Endothelial cell (in vitro differentiated cells): ENCODE measurements at places on chromosomes 13 and 19. TPM values are rescaled to one million over a fixed set of nuclear protein-coding genes. Genes with fewer than 3 reads are reported as not detected.

DNA sequence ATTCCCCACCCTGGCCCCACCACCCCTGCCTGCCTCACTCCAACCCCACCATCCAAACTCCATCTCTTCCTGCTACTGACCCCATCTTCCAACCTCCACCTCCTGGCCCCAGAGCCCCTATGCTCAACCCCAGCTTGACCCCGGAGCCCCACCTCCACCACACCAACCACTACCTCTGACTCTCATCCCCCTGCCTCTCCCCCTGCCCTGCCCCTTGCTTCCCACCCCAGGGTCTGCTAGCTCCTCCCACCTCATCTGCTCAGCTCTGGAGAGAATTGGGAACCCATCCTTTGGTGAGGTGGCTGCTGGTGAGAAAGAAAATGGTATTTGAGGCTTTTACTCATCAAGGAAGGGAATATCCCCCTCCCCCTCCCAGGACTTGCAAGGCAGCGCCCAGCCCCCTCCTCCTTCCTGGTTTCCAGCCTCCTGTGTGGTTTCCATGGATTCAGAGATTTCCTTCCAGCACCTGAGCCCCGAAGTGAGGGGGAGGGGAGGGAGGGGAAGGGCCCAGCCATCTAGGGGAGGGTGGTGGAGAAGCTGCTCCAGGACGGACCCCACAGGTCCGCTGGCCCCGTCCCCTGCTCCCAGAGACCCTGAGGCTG, 11.4 kb upstream of the PEPD start:
- no peak overlapping the region for H3K4me3 ChIP-seq
- H3K4me1 ChIP-seq = peaks cover 13% of the 10 kb centered on the region
- H3K36me3 ChIP-seq = no peaks in the 10 kb centered on the region
- DNase-seq = peak; percentile 48
- H3K27me3 ChIP-seq = peaks cover 2% of the 10 kb centered on the region

DNA sequence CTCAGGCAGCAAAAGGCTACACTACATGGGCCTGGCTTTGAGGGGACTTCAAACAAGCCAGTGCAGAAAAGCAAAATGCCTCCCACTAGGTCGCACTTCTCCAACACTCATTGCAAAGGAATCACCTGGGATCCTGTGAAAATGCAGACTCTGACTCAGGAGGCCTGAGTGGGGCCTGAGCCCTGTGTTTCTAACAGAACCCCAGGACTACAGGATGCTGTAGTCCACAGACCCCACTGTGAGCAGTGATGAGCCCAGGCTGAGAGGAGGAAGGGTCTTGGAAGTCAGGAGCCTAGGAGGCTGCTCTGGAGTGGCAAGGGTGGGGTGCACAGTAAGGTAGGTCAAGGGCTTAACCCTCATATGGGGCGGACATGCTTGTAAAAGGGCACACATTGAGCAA, 46.7 kb upstream of the SERP2 start:
- no peak overlapping the region for H3K4me3 ChIP-seq
- H3K27ac ChIP-seq = no peak overlapping the region
- no peaks in the 10 kb centered on the region for H3K4me1 ChIP-seq
- peaks cover 6% of the 10 kb centered on the region for H3K27me3 ChIP-seq

DNA sequence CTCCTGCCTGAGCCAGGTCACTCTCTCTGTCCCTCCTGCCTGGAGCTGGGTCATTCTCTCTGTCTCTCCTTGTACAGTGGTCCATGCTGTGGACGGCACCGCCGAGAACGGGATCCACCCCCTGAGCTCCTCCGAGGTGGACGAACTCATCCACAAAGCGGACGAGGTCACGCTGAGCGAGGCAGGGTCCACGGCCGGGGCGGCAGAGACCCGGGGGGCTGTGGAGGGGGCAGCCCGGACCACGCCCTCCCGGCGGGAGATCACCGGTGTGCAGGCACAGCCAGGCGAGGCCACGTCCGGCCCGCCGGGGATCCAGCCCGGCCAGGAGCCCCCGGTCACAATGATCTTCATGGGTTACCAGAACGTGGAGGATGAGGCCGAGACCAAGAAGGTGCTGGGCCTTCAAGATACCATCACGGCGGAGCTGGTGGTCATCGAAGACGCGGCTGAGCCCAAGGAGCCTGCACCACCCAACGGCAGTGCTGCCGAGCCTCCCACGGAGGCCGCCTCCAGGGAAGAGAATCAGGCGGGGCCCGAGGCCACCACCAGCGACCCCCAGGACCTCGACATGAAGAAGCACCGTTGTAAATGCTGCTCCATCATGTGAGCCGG, 4.6 kb upstream of the MISP start:
- H3K27me3 ChIP-seq = peaks cover 3% of the 10 kb centered on the region
- H3K4me3 ChIP-seq = no peak overlapping the region
- no peaks in the 10 kb centered on the region for H3K4me1 ChIP-seq

Gene GPC5
- total RNA-seq = not detected

Gene ZNF599
- 7.8 TPM for total RNA-seq

Gene DIRAS1
- total RNA-seq = 0.82 TPM
